ENCODE measurements at places on chromosomes 5 and 9.

GRCh38 chr9:111030492-111030891, 7.8 kb downstream of the LPAR1 start:
- DNase-seq = no peak

GRCh38 chr9:89677702-89678395, 73.0 kb downstream of the GADD45G start:
- no peak for DNase-seq

GRCh38 chr5:88085462-88085861, 183.2 kb downstream of the TMEM161B start:
- DNase-seq = no peak

DNA sequence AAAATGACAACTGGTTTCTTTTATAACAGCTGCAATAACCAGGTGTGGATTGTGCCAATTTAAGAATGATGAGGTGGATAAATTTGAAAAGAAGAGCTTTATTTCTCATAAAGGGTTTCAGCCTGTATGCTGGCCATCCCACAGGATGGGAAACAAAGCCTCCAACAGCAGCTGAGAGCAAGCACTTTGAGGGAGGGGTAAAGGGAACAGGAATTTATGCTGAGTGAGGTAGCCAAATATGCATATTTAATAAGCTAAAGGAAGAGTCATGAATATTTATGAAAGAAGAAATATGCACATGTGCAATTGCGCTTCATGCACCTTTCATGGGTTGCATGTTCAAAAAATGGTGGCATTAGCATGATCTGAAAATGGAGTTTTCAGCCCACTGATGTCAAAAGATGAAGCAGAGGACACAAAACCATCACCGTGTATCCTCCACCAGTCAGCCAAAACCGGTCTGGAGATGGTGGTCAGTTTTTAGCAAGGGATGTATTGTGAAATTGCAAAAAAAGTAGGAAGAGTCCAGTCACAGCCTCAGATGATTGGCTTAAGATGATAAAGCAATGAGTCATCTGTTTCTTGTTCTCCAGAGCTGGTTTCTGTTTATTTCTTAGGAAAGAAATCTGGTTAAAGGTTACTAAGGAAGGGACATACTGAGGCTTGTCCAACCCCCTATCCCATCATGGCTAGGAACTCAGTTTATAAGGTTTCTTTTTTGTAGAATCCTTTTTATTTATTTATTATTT, 47.9 kb downstream of the DEPDC1B start:
- DNase-seq = peak; percentile 87

GRCh38 chr5:56112526-56113121, 117.9 kb upstream of the IL6ST start:
- DNase-seq = peak; percentile 96

- DNase-seq = no peak
Measured at GRCh38 chr9:122221183-122221811, 7.5 kb downstream of the LHX6 start.

- DNase-seq = peak; percentile 60
Measured at GRCh38 chr5:92890841-92891244, 690.2 kb downstream of the NR2F1-AS1 start.

- peak; percentile 52 for DNase-seq
Measured at GRCh38 chr5:80054682-80055081, 19.5 kb downstream of the THBS4 start.
